ENCODE measurements at places on chromosomes 1 and 21.

GRCh38 chr1:179807291-179807690, 64.2 kb downstream of the FAM163A start:
- no peak for DNase-seq

GRCh38 chr1:40627987-40628902, 37.2 kb downstream of the RIMS3 start:
- DNase-seq: no peak

DNA sequence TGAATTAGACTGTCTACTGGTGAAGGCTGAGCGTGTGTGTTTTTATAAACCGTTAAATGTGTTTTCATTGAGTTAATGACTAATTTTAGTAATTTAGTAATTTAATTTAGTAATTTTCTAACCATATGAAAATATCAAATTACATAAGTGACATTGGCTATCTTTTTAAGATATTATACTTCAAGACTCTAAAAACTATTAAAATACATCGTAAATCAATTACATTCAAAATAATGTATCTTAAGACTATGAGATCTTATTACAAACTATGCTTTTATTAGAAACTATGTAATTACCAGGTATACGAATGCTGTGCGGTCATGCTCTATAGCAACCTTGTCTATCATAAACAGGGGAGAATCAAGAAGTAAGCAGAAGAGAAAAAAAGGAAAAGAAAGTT, 21.6 kb downstream of the MAP3K21 start:
- DNase-seq: no peak

- no peak for DNase-seq
Measured at GRCh38 chr1:147717051-147717705, 43.2 kb downstream of the GJA5 start.

DNA sequence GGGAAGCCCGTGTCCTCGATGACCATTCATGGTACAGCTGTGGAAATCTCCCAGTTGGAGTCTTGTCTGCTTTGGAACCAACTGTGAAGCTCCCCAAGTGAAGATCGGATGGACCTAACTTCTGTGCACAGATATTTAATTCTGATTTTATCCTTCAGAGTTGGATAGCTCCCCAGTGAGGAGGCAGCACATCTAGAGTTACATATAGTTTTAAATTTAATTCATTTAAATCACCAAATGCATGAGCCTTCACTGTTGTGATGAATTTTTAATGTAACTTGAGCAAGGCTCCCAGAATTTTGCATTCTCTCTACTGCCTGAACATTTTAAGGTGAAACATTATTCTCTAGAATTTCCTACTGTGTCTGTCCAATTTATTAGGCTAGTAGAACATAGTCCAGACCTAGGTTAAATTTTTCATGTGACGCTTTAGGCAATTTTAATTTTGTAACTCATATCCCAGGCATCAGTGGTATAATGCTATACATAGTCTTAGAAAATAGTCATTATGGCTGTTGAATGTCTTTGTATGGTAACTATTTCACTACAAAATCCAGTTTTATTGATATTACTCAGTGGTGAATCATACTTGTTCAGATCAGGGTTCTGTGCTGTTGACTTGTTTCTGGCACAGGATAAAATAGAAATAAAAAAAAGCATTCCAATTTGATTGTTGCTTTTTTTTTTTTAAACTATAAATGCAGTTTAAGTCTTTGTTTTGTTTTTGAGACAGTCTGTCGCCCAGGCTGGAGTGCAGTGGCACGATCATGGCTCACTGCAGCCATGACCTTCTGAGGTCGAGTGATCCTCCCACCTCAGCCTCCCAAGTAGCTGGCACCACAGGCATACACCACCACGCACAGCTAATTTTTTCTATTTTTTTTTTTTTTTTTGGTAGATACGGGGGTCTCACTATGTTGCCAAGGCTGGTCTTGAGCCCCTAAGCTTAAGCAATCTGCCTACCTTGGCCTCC, 66.9 kb downstream of the PRDM2 start:
- DNase-seq: peak; percentile 92

DNA sequence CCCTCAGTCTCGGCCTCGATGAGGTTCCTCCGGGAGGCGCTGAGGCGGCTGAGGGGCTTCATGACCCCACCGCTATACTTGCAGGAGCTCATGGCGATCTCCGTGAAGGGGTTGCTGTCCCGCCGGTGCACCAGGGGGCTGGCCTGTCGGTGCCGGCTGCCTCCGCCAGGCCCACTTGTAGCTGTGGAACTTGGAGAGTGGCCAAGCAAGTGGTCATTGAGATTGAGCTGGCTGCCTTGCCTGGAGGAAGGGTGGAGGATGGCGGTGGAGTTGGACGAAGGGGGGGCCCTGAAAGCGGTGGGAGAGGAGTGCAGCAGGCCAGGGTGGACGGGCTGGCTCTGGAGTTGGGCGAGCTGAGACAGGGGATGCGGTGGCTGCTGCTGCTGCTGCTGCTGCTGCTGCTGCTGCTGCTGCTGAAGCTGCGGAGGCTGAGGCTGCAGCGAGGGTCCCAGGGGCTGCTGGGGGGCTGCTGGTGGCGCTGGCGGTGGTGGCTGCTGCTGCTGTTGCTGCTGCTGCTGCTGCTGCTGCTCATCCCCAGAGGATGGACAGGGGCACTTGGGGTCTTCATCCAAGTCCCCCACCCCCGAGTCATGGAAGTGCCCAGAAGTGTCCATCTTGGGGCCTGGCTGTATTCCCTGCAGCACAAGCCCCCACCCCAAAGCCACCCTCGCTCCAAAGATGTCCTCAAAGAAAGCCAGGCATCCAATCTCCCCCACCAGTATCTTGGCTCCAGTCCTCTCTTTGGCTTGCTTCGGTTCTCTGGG, 548 bp downstream of the KCNN3 start:
- DNase-seq: peak; percentile 53

DNA sequence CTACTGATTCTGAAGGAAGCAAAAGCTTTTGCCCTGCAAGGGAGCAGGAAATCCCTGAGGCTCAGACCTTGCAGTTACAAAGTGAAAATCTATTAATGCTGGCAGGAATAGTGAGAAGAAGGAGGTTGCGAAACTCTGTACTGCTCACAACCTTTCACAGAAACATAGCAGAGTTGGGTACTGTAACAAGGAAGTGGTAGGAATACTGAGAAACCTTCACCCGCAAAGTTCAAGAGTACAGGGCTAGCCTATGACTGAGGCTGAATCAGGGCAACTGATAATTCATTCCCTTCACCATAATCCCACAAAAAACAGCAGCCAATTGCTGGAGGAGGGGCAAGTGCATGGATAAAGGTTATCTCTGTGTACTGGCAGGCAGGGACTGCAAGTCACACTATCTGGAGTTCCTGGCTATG, 23.9 kb upstream of the KCTD3 start:
- peak; percentile 59 for DNase-seq

DNA sequence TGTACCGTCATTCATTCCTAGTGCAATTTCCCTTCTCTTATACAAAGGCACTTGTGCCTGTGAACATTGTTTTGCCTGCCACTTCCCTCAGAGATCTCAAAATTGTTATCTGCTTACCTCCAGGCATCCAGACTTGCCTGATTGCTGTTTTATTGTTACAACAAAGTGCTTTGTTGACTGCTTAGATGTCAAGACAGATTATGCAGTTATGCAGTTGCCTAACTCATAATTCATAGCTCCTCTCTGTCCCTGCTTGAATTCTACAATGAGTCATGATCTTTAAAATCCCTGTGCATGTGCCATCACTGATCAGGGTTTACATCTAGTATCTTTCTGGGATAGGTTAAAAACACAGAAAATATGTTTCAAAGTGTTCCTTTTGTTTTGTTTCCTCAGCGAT, 24.5 kb downstream of the CXADR start:
- DNase-seq: no peak

DNA sequence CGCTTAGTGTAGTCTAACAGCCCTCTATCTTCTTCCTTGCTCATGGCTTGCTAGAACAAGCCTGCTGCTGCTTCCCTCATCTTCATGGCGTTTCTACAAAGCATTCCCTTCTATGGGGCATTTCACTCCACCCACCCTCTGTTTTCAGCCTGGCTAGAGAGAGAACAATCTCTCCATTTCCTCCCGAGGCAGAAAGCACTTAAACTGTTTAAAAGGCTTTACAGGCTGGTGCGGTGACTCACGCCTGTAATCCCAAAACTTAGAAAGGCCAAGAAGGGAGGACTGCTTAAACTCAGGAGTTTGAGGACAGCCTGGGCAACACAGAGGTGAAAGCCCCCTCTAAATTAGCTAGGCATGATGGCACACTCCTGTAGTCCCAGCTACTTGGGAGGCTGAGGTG, 17.8 kb downstream of the ORC1 start:
- peak; percentile 3 for DNase-seq

- no peak for DNase-seq
Measured at GRCh38 chr1:223513309-223513708, 120.1 kb downstream of the CCDC185 start.

DNA sequence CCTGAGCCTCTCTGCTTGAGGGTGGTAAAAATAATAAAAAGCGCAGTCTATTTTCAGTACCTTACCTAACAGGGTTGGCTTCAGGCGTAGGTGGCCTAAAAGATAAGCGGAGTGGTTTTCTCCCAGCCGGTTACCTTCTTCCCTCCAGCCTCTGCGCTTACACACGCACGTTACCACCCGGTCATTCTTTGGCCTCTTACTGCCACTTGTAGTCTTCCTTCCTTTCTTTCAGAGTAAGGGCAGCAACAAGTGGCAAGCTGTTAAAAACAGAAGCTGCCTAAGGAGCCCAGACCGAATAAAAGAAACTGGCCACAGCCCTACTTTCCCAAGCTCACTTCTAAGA, 35.4 kb downstream of the CLCA1 start:
- DNase-seq: no peak

- DNase-seq: peak; percentile 83
Measured at GRCh38 chr21:17802572-17802971, 16.6 kb downstream of the C21orf91 start.

- DNase-seq: peak; percentile 92
Measured at GRCh38 chr1:147760481-147761260, at the start of gene GJA5. TSS of gene GJA5 (minus strand) at chr1:147760602. CDS start at chr1:147759238, 1,364 bp downstream.

GRCh38 chr1:201955729-201956143, 433 bp downstream of the TIMM17A start:
- no peak for DNase-seq

- no peak for DNase-seq
Measured at GRCh38 chr1:10852998-10853520, 56.6 kb upstream of the CASZ1 start.

DNA sequence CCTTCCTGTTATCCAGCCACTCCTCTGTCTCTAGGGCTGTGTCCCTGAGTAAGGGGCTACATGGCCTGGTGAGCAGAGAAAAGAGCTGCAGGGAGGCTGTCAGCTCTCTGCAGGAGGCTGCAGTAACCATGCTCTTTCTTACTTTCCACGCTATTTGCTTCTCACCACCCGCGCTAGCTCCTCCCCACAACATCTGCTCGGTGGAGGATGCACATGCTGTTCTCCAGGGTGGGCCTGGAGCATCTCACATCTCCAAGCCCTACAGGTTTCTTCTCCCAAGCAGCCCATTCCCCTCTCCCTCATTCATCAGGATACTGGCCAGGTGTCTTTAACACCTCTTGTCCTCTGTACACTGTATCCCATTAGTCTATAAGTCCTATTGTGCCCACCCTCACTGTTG, 103.8 kb downstream of the IER5 start:
- DNase-seq: no peak

- DNase-seq: peak; percentile 62
Measured at GRCh38 chr1:66685670-66686069, 66.6 kb upstream of the DYNLT5 start.

GRCh38 chr1:211017075-211017718, 116.8 kb downstream of the KCNH1 start:
- peak; percentile 77 for DNase-seq

DNA sequence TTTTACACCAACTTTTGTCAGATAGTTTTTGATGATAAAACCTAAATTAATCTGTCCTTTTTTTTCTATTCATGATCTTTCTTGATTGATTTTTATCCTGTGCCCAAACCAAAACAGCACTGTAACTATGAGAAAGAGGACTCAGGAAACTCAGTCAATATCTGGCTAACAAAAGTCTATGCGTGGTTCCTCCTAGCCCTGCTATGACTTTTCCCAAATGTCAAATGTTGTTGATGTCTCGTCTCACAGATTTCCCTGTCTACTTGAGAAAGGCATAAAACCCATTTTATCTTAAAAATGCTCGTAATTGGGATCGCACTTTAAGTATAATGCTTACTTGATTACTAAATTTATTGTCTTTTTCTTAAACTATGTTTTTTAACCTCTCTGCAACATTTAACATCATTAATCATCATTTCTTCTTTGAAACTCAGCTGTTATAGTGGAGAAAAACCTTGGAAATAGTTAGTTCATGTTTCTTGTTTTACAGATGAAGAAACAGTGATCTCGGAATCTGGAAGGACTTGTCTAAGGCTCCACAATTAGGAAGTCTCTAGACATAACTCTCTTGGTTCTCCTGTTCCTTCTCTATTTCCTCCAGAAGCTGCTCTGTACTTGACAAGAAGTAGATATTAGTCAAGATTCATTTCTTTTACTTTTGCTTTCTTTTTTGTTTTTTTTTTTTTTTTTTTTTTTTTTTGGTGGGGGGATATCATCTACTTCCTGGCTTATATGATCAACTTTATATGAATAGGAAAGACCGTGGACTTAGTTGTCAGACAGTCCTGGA, 26.2 kb upstream of the PTPRC start:
- DNase-seq: no peak

DNA sequence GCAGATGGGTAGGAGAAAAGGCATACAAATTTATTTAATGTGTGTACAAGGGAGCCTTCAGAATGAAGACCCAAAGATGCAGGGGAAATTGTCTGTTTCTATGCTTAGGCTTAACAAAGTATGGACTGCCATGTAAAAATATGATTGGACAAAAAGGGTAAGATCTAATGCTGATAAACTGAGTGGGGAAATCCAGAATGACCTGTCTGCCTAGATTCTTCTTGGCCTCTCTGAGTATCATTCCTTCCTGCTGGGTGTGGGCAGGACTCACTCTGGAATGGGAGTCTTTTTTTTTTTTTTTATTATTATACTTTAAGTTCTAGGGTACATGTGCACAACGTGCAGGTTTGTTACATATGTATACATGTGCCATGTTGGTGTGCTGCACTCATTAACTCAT, 61.0 kb downstream of the IGSF5 start:
- DNase-seq: no peak

- no peak for DNase-seq
Measured at GRCh38 chr1:221801251-221801661, 59.4 kb upstream of the DUSP10 start.

All from EH (cell line).